Bronchus fibroblast of lung (primary cell): ENCODE measurements at places on chromosomes 4 and X. TPM values are rescaled to one million over a fixed set of nuclear protein-coding genes. Genes with fewer than 3 reads are reported as not detected.

Gene GPR119
- total RNA-seq: not detected in 2 replicates

Gene GLUD2
- 0.15 and 0.34 TPM in 2 replicates for total RNA-seq

Gene BGN
- total RNA-seq: 14.0 TPM in 2 replicates

Gene CT47A1
- total RNA-seq: not detected in 2 replicates

Gene CCDC110
- 0.45 TPM in 1 of 2 replicates, not detected in the other for total RNA-seq

Gene ARMCX1
- 27.5 and 34.6 TPM in 2 replicates for total RNA-seq

Gene GAGE12J
- not detected in 2 replicates for total RNA-seq

Gene FGFR3
- total RNA-seq: 0.45 and 0.84 TPM in 2 replicates

Gene SFRP2
- total RNA-seq: 1.2 and 3.2 TPM in 2 replicates

Gene GAGE2A
- not detected in 2 replicates for total RNA-seq

Gene CSAG1
- total RNA-seq: not detected in 2 replicates

Gene SLC2A9
- total RNA-seq: 0.17 and 0.89 TPM in 2 replicates

Gene NAP1L3
- total RNA-seq: 0.89 and 1.8 TPM in 2 replicates

Gene GPAT3
- total RNA-seq: 2.4 and 3.2 TPM in 2 replicates

Gene SLC10A4
- not detected in 2 replicates for total RNA-seq

Gene C1GALT1C1
- total RNA-seq: 20.8 and 25.1 TPM in 2 replicates

Gene CXCL11
- not detected in 2 replicates for total RNA-seq

Gene GABRG1
- not detected in 2 replicates for total RNA-seq

Gene PGAM4
- not detected in 2 replicates for total RNA-seq

Gene ZAR1
- total RNA-seq: not detected in 2 replicates

Gene ARHGAP24
- total RNA-seq: 8.1 and 8.8 TPM in 2 replicates

Gene SPIN4
- total RNA-seq: 4.0 and 4.2 TPM in 2 replicates

Gene SLC34A2
- total RNA-seq: not detected in 2 replicates

Gene SSX1
- total RNA-seq: not detected in 2 replicates

Gene ADH1A
- not detected in 2 replicates for total RNA-seq

Gene ARHGEF38
- not detected in 2 replicates for total RNA-seq

Gene TKTL2
- not detected in 2 replicates for total RNA-seq

Gene CHRDL1
- total RNA-seq: 0.45 and 0.67 TPM in 2 replicates

Gene ADGRL3
- total RNA-seq: 0.15 and 0.34 TPM in 2 replicates

Gene VGLL1
- total RNA-seq: not detected in 2 replicates

Gene SMAD1
- total RNA-seq: 11.4 and 14.8 TPM in 2 replicates

Gene EDA
- total RNA-seq: 0.30 and 0.34 TPM in 2 replicates

Gene TACR3
- total RNA-seq: not detected in 2 replicates

Gene BDH2
- total RNA-seq: 38.3 and 43.9 TPM in 2 replicates

Gene MAGEC2
- not detected in 2 replicates for total RNA-seq

Gene NKX1-1
- total RNA-seq: not detected in 2 replicates

Gene ITIH6
- total RNA-seq: not detected in 2 replicates

Gene LONRF3
- total RNA-seq: under 0.01 and 0.15 TPM in 2 replicates

Gene PABPC4L
- 0.59 and 1.0 TPM in 2 replicates for total RNA-seq

Gene LEF1
- total RNA-seq: 3.7 and 4.2 TPM in 2 replicates

Gene MSX1
- 0.74 and 1.5 TPM in 2 replicates for total RNA-seq

Gene SH3D19
- total RNA-seq: 17.3 and 18.9 TPM in 2 replicates

Gene ANK2
- total RNA-seq: 4.2 and 5.7 TPM in 2 replicates

Gene TMEM156
- total RNA-seq: 1.8 and 2.1 TPM in 2 replicates

Gene OPRPN
- not detected in 2 replicates for total RNA-seq

Gene GABRE
- total RNA-seq: 0.74 and 1.5 TPM in 2 replicates

Gene PTPN13
- total RNA-seq: 14.7 and 15.5 TPM in 2 replicates

Gene PLAC8
- 0.34 and 0.89 TPM in 2 replicates for total RNA-seq

Gene PCDH18
- total RNA-seq: 70.1 and 73.0 TPM in 2 replicates
